ENCODE measurements at places on chromosomes 2 and 18.
A peak's percentile ranks its signal among the peaks of the same experiment; 100 is the strongest.

GRCh38 chr2:111199840-111200239 is 79.1 kb downstream of the BCL2L11 start:
- no peak for DNase-seq

- DNase-seq = no peak
These were observed 189.1 kb downstream of the TCF4 start for GRCh38 chr18:55398858-55399257.

DNA sequence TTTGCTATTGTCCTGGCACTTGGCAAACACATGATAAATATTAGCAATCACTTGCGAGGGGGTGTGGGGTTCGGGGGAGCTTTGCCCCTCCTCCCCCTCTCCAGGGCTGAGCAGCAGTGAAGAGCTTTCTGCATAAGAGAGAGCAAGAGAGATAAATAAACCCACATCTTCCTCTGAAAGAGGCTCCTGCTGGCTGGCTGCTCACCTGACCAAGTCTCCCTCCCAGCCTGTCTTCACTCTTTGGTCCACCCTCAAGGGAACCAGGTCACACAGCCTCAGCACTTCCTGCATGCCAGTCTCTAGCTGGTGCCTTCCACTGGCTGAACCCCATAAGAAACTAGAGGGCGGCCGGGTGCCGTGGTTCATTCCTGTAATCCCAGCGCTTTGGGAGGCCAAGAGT is 18.5 kb upstream of the YWHAQ start:
- DNase-seq = no peak

- DNase-seq = no peak
These were observed 4.3 kb upstream of the UBE2F start for GRCh38 chr2:237962432-237963084.

DNA sequence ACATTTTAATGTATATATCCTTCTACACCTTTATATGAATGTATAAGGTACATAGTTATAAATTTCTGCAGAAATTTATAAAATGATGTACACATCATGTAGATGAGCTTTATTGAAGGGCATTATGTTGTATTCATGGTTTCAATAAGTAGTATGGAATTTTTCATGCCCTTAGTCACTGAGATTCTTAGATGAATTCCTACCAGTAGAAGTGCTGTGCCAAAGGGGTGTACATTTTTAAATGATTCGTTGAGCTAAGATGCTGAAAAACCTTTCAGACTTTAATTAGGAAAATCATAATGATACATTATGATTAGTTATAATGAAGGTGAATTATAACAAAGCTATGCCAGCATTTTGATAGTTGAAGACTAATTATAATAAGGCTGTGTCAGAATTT is 115.2 kb downstream of the ZNF236 start:
- no peak for DNase-seq

- peak; percentile 90 for DNase-seq
These were observed 95.6 kb upstream of the THOC1 start for GRCh38 chr18:363301-364085.

DNA sequence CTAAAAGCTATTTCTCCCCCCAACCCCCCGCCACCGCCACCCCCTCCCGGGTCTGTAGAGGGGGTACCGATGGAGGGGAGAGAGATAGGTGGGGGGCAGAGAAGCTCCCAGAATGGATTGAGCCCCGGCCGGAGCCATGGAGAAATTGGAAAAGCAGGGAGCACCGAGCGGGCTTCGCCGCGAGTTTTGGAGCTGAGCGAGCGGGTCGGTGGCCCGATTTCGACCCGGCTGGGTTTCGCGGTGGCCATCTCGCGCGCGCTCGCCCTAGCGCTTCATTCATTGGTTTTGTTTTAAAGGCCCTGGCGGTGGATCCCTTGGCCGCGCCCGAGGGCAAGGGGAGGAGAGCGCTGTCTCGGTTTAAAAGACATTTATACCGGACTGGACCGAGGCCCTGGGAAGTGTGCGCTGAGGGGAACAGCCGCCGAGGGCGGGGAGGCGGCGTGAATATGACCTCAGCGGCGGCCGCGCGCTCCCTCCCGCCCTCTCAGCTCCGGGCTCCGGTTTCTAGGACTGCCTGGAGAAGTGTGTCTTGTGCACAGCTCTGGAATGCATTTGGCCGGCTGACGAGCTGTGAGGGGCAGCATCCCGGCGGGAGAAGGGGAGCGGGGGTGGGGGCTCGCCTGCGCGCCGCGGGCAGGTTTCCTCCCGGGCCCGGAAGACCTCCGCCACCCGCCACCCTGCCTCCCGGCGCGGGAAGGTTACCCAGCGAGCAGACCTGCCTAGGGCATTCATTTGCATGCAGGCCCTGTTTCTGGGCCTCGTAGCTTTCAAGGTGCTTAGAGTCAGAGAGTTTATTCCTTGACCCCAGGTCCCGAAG is 1.7 kb upstream of the SMAD7 start:
- peak; percentile 95 for DNase-seq

GRCh38 chr2:120174963-120175581 is 48.1 kb downstream of the TMEM185B start:
- DNase-seq = peak; percentile 92

GRCh38 chr2:144496092-144496976 is 23.6 kb downstream of the ZEB2 start:
- DNase-seq = no peak

DNA sequence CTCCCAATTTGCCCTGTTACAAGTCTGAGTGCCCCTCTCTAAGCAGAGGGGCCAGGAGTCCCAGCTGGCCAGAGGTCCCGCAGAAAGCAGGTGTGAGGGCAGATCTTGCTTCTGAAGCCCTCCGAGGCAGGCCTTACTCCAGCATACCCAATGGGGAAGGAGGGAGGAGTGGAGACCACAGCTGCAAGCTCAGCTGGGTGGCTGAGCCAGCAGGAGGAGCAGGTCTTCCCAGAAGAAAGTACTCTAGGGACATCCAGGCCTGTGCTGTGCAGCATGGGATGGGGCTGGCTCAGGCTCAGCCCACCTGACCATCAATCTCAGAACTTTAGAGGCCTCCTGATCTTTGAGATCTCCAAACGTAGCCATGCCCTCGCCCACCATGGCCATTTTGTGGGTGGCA is 31.3 kb downstream of the PLB1 start:
- peak; percentile 61 for DNase-seq

DNA sequence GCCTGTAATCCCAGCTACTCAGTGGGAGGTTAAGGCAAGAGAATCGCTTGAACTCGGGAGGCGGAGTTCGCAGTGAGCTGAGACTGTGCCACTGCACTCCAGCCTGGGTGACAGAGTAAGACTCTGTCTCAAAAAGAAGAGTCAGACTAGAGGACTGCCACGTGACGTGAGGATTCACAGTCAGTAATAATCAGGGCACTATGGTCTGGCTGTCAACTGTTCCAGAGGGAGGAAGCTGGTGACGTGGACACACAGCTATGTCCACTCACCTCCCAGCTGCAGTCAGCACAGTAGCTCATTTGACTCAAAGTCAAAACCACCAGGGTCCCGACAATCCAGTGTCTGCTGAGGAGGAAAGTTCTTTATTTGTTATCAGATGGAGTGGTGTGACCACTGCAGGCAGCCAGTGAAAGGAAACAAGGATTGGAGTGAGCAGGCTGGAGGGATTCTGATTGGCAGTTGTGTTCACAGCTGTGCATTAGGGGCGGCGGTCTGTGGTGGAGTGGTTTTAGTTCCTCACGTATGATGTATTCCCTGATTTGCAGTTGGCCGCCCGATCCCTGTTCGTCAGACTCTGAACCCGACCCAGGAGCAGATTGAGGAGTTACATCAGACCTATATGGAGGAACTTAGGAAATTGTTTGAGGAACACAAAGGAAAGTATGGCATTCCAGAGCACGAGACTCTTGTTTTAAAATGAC is 37.9 kb downstream of the MOGAT1 start:
- DNase-seq = peak; percentile 96

GRCh38 chr2:96507957-96508520 is 2.9 kb upstream of the NEURL3 start:
- DNase-seq = peak; percentile 54

GRCh38 chr18:65257149-65257548 is 493.7 kb upstream of the CDH7 start:
- DNase-seq = no peak

DNA sequence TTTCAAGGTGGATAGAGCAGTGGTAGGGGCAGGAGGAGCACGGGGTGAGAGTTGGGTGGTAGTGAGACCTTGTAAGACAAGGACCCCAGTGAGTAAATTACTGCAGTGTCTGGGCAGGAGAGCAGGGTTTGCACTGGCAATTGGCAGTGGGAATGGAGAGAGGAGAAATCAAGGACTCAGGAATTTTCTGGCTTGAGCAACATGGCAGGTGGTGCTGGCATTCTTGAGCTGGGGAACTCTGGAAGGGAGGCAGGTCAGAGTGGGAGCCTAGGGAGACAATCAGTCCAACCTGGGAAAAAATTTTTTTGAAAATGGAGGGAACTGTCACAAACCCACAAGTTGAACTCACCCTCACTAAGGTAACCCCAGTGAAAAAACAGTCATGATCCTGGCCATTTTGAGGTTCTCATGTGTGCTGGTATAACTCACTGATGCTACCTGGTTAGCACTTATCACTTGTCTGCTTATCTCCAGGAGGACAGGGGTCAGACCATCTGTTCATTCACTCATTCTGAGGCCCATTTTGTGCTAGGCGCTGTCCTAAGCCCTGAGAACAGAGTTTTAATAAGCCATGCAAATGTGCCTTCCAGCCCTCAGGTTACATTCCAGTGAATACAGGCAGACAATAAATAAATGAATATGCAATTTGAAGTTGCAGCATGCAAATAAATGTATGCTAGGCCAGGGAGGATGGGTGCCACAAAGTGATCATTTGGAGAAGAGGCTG is 92.2 kb upstream of the SEC11C start:
- no peak for DNase-seq

DNA sequence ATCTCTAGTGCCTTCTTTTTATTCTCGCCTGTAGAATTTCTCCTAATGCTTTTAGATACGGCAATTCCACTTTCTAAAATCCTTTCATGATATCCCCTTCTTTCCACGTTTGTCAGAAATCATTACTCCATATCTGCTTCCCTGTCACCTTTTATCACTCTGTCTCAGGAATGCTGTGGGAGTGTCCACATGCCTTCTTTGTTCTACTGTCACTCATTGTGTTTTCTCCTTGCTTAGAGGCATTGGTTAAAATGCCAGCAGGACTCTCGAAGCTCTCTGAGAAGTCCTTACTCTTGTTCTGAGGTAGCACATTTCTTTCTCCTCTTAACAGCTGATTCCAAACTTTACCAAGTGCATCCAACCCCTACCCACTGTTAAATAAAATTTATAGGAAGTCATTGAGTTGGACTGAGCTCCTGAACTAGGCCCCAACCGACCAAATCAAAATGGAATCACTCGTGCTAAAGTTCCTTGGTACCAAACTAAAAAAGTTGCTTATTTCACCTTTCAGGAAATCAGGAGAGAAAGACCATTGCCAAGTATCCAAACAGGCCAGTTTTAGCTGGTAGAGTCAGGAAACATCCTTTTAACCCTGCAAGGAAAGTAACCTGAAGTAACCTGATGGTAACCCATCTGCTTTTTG is 10.6 kb upstream of the GALNT5 start:
- no peak for DNase-seq

DNA sequence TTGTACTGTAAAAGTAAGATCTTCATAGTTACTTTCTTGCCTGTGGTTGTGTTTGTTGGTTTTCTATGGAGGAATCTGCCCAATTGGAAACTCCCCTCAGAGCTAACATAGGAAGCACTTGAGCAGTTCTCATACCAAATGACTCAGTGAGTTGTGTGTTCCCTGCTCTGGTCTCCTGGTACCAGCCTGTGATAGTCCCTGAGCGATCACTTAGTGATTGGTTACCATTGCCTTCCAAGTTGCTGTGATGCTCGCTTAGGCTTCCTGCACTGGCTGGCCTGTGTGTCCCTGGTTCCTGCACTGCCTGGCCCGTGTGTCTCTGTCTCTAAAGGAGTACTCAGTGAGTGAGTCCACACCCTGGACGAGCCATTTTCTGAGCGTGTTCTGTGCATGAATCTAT is 133.0 kb downstream of the MAP4K4 start:
- DNase-seq = no peak

GRCh38 chr2:231924889-231925275 is 1.3 kb downstream of the NPPC start:
- no peak for DNase-seq

DNA sequence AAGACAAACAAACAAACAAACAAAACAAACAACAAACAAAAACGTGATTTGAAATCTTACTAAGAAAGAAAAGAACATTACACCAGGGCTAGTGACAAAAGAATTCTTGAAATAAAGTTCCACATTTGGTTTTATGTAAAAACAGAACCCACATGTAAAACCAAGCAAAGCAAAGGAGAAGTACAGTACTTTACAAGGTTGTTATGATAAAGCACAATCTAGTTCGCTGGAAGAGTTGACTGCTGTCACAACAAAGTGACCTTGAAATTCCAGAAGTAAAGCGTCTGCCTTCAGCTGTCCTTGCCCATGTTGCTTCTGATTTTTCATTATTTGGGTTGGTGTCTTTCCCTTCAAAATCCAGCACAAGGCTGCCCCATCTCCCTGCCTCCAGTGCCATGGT is 94.8 kb upstream of the CYRIA start:
- no peak for DNase-seq

DNA sequence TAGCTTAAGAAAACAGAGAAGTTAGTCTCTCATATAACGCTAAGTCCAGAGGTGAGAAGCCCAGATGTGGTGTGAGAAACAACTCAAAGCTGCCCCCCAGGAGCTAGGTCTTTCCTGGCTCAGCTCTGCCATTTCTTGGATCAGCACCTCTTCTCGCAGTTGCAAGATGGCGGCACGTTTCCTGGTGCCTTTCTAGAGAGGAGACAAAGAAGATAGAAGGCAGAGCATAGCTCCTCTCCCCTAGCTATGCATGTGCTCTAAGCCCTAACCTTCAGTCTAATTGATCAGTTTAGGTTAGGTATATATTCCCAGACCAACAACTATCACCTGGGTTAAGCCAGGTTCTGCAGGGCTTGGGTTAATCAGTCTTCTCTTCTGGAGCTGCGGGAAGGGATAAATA is 119.5 kb upstream of the RAB12 start:
- DNase-seq = no peak

- peak; percentile 82 for DNase-seq
These were observed 131.9 kb downstream of the MYO1B start for GRCh38 chr2:191376981-191377629.

DNA sequence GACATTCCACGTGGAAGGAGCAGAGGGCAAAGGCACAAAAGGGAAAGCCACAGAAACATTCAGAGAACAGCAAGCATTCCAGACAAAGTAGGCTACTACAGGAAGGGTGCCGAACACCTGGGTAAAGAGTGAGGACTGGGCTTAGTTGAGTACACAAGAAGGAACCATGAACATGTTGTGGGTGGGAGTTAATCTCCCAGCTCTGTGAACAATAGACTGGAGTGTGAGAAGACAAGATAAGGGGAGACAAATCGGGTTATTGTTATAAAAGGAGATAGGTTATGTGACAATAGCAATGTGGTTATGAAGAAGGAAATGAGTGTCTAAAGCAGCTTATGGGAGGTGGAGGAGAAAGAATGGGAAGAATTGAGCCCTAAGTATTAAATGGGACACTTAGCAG is 70.0 kb downstream of the DPP4 start:
- DNase-seq = no peak

DNA sequence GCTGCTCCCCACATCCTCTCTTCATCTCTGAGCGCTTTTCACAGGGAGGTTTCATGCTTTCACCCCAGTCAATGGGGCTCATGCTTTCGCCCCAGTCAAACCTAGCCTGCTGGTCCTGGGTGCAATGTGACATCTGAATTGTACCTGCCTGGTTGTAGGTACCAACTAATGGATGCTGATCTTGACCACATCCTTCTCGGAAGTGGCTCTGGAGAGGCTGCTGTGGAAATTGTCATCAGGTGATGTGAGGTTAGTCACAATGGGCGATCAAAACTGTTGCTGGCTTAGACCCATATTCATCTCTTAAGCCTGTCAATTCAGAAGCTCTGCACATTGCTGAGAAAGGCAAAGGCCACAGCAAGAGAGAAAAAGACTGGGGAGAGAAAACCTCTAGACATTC is 32.7 kb upstream of the ALKAL2 start:
- DNase-seq = no peak
